AG09309 (cell line): ENCODE measurements at places on chromosomes 6 and 20.

- no peak for DNase-seq
Observed at GRCh38 chr20:20719411-20719810, 7.0 kb upstream of the RALGAPA2 start.

- no peak for DNase-seq
Observed at GRCh38 chr6:81694207-81694606, 58.3 kb downstream of the TENT5A start.

GRCh38 chr6:30325150-30325872 lies 1.4 kb upstream of the TRIM39 start:
- DNase-seq = no peak

- DNase-seq = no peak
Observed at GRCh38 chr6:156060013-156060412, 604.4 kb upstream of the NOX3 start.

GRCh38 chr6:93418033-93418407 lies 1.3 kb downstream of the EPHA7 start:
- DNase-seq = no peak

- DNase-seq = no peak
Observed at GRCh38 chr6:78010130-78010529, 357.3 kb downstream of the MEI4 start.

- no peak for DNase-seq
Observed at GRCh38 chr6:123712831-123713230, 76.1 kb upstream of the TRDN start.

GRCh38 chr6:82735790-82736189 lies 329.9 kb downstream of the UBE3D start:
- DNase-seq = no peak

GRCh38 chr6:157164972-157165371 lies 158.3 kb downstream of the TMEM242 start:
- no peak for DNase-seq

DNA sequence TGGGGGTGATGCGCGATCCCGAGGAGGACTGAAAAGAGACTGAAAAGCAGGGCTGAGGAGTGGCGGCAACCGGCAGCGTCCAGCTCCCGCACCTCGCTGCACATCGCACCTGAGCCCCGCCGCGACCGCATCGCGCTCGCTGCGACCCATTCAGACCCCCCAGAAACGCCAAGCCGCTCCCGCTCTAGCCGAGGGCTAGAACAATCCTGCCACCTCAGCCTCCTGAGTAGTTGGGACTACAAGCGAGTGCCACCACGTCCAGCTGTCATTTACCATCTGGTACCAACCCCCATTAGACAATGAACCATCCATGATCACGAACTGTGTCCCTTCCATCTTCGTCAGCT lies 33.2 kb downstream of the HLA-A start:
- DNase-seq = no peak

DNA sequence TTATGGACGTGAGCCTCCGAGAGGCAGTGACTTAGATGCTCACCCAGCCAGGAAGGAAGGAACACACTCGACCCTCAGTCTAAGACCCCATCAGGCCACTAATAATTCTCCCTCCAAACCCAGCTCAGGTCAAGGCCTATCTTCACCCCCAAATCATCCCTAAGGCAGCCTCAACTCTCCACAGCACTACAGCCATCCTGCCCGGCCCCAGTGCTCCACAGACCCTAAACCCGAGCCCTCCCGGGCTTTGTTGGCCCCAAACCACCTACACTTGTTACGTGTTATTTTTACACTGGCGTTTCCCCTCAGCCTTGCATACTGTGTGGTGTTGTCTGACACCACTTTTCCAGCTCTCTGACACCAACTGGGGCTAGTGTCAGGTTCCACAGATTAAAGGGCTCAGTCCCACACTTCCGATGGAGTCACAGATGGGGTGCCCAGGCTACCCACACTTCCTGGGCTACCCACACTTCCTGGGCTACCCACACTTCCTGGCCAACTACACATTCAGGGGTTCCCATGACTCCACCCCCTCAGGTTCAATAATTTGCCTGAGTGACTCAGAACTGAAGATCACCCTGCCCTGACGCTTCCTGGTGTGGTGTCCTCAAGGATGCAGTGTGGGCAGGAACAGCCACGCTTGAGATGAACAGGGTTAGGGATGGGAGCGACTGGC lies 25.3 kb downstream of the RBCK1 start:
- no peak for DNase-seq

DNA sequence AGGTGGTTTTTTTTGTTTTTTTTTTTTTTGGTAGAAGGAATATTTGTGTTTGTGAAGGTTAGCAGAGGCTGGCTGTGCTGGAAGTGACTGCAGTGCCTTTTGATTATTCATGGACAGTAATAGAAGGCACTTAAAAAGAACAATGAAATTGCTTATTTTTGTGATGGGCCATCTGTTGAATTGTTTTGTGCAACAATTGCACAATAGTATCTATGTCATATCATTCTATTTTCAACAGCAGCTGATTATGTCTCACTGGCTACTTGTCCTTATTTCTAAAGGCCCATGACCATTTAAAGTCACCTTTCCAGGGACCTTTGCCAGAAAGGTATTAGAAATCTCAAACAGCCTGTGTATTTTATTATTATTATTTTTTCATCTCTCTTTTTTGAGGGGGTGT lies 70.6 kb downstream of the AFG1L start:
- DNase-seq = no peak

DNA sequence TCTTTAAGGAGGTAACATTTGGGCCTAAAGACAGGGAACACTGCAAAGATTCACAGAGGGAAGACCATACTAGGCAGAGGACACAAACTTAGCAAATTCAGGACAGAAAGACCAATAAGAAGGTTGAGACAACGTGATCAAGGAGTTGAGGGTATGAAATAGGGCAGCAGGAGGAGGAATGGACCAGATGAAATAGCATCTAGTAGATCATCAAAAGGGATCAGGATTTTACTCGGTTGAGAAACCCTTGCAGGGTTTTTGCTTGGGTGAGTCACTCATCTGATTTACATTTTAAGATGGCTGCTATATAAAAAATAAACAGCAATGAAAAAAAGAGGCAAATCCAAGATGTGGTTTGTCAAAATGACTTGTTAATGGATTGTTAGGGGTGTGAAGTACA lies 4.7 kb downstream of the BCLAF1 start:
- no peak for DNase-seq

DNA sequence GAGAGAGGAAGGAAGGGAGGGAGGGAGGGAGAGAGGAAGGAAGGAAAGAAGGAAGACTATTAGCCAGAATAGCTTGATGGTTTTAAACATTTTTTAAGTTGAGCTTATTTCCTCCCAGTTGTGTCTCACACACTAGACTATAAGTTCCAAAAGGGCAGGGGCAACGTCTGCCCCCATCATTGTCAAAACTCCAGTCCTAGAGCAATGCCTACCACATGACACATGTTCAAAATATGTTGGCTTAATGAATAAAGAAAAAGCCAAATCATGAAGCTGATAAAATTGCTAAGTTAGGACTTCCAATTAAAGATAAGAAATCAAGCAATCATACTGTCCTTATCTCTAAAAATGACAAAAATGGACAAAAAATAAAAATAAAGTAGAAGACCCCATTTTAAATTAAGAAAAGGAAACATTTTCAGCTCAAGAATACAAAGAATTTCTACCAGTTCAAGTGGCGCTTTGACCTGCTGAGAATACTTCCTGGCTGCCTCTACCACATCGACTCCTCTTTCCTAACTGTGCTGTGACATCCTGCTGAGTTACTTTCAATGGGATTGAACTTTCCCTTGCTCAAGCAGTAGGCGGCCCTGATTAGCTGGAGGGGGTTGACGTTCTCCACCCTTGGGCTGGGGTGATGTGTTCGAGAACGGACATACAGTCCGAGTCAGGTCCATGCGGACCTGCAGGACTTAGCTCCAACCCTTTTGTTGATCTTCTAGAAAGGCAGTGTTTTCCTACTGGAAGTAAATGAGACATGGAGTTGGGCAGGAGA lies 283.9 kb upstream of the FOXQ1 start:
- DNase-seq = no peak

DNA sequence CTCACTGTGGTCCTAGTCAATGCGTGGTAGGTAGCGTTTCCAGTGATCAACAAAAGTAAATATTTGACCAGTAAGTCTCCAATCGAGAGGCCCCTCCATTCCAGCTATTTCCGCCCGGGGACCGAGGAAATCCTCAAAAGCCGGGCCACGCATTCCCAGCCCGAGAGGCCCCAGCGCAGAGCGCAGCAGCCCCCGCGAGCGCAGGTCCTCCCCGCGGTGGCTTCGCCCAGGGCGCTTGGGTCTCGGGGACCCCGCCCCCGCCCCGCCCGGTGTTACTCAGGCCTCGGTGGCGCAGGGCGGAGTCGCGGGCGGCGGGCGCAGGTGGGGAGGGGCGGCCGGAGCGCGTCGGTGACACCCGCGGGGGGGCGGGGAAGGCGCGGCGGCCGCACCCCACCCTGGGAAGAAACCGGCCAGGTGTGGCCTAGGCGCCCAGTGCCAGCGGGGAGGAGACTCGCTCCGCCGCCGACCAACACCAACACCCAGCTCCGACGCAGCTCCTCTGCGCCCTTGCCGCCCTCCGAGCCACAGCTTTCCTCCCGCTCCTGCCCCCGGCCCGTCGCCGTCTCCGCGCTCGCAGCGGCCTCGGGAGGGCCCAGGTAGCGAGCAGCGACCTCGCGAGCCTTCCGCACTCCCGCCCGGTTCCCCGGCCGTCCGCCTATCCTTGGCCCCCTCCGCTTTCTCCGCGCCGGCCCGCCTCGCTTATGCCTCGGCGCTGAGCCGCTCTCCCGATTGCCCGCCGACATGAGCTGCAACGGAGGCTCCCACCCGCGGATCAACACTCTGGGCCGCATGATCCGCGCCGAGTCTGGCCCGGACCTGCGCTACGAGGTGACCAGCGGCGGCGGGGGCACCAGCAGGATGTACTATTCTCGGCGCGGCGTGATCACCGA lies at the start of gene DSP:
Gene DSP (plus strand): TSS at position 497 of the 890 bp plus-strand sequence. CDS start 245 bp downstream, at position 742.
- no peak for DNase-seq

DNA sequence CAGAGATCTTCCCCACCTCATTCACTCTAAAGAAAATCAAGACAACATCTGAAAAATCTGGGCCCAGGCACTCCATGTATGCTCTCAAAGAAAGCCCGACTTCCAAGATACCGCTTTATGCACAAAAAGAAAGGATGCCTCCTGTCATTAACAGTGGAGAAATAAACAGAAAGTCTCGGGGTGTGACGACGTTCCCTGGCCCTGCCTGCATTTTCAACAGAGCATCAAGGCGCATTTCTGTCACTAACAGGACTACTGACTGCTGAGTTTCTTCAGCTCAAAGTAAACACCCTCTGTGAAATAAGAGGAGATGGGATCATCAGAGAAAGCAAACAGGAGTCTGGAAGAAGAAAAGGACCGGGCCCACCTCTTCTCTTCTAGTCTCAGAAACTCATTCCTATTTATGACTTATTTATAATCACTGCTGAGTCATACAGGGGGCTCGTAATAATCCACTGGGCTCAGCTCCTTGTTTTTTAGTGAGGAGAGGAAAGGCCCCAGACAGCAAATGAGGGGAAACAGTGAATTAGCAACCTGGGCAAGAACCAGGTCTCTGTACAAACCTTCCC lies 99.7 kb downstream of the ZMYND8 start:
- no peak for DNase-seq

DNA sequence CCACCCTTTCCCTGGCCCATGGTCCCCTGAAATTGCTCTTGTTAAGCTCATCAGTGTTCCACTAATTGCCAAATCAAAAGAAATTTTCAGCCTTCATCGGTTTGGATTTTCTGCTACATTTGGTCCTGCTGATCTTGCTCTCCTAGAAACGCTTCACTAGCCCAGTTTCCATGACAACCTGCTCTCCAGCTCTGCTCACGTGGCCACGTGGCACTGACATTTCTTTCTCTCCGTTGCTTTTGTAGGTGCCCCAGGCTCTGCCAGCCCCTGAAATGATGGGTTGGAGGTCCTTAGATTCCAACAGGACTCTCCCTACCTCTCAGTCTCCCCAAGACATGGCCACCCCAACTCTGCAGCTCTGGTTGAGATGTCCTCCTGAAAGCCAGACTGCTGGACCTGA lies 45.8 kb upstream of the NNAT start:
- no peak for DNase-seq

DNA sequence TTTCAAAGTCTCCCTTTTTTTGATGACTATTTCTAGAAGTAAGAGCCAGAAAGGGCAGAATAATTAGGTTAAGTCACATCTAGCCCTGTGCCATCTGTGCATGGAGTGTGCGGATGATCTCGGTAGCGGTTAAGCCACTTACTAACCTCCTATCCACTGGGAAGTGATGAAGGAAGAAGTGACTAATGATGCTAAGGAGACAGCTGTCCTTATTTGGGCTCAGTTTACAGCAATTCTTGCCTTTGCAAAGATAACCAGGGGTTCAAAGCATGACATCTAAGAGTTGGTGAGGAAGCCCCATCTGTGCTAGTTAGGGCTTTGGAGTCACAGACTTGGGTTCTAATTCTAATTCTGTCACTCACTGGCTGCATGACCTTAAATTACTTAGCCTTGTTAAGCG lies 62.4 kb upstream of the RREB1 start:
- no peak for DNase-seq

DNA sequence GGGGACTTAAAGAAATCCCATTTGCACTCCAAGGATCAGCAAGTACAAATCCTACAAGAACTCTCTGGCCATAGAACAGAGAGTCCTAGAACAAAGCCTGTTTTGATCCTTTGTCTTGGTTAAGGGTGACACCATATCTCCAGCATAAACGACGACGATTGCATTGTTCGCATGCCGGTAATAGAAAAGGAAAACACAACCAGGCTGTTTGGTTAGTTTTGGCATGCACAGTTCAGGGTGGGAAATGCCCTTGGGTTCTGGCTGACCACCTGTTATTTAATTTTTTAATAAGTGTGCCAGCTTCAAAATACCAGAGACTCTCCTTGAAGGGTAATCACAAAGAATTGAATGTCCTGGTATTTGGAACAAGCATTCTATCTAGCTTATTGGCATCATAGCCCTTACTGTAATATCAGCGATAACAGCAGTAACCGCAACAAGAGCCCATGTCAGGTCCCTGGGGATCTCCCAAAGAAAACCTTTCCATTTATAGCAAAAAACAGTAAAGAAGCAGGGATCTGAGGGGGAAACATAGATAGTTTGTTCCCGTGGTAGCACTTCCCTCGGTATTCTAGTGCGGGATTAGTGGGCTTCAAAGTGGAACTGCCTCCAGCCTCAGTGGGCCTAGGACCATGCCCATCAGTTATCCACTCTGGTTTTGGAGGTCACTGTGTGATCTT lies 77.1 kb downstream of the TMEM170B start:
- no peak for DNase-seq

DNA sequence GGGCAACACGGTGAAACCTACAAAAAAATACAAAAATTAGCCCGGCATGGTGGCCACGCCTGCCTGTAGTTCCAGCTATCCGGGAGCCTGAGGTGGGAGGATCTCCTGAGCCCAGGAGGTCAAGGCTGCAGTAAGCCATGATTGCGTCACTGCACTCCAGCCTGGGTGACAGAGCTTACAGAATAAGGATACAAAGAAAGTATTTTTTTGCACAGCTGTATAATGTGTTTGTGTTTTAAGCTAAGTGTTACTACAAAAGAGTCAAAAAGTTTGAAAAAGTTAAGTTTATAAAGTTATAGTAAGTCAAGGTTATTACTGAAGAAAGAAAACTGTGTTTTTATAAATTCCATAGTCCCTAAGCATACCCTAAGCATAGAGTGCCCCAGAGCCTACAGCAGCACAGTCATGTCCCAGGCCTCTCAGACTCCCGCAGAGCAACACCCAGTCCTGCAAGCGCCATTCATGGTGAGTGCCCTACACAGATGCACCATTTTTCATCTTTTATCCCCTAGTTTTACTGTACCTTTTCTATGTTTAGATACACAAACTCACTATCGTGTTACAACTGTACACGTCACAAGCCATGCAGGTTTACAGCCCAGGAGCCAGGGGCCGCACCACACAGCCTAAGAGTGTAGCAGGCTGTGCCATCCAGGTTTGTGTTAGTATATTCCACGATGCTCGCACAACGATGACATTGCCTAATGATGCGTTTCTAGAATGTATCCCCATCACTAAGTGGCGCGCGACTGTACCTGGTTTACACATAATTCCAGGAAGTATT lies 22.4 kb downstream of the TAF4 start:
- no peak for DNase-seq
